ENCODE measurements at places on chromosomes 4 and X.

GRCh38 chr4:141121768-141122454 lies 11.4 kb downstream of the RNF150 start:
- no peak for DNase-seq

- peak; percentile 25 for DNase-seq
Measured at GRCh38 chrX:132612821-132613564, 124.2 kb upstream of the MBNL3 start.

GRCh38 chr4:38804654-38805295 lies at the start of gene TLR1:
TSS of gene TLR1 (minus strand) at chr4:38804791. CDS start at chr4:38798831, 5,960 bp downstream.
- DNase-seq = peak; percentile 69

DNA sequence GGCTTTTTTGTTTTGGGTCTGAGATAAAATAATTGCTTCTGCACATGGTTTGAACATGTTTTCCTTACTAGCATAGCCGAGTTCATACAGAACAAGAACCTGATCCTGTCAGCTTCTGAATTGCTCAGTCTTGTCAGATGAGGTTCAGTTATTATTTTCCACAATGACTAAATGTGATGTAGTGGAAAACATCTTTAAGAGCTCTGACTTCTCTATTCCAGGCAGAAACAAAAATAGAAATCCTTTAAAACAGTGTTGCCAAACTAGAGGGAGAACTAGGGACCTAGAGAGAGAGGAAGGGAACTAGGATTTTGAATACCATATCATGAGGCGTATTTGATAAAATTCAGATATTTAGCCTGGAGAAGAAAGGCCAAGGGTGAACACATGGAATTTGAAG lies 2.0 kb downstream of the ATP6AP2 start:
- no peak for DNase-seq

GRCh38 chr4:184750926-184751584 lies 17.2 kb upstream of the CENPU start:
- DNase-seq = no peak

DNA sequence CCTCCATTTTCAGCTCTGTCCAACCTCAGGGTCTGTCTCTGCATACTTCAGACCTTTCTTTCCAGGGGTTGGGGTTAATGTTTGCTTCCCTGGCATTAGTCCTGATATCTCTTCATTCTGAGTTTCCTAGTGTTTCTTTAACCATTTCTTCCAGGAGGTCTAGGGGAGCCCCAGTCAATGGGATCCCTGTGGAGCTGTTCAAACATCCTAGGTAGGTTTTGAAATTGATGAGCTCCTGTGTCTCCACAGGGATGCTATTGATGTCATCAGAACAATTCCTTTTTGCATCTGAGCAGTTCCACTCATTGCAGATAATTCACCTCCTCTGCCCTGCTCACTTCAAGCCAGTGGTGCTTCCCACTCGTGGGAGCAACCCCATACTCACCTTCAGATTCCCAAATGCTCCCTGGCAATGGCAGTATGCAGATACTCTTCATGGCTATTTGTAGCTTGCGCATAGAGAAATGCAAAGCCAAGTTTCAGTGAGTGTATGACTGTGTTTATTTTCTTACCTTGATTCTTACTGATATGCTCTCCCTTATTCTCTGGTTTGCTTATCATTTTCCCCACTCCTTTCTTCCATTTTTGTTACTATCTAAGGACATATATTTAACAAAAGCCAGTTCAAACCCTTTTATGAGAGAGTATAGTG lies 33.7 kb upstream of the LIMCH1 start:
- DNase-seq = no peak

DNA sequence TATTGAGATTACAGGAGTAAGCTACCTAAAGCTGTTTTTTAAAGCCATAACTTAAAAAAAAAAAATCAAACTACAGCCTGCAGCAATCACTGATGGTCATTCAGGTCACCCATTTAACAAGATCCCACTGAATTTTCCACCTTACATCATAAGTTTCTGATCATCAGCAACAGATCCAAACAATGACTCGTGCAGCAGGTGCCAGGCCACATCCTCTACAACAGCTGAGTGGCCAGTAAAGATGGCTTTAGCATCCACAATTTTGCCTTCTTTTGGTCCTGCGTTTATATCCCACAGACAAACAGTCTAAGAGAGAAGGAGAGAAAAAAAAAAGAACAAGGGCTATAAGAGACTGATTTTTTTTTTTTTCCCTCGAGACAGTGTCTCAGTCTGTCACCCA lies 16.6 kb downstream of the RBBP7 start:
- no peak for DNase-seq

DNA sequence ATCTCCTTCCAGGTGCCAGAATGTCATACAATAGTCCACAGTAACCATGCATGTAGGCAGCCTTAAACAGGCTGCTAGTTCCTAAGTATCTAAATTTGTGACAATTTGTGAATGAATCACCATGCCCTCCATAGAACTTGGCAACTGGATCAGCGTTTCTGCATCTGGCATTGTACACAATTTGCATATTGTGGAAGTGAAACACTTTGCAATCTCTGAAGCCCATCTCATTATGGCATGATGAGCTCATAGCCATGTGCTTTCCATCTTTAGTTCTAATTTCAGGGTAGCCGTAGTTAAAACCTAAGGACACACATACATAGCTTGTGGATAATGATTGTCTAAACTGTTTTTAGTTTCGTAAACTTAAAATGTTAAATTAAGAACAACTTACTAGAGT lies 573.6 kb downstream of the PPP4R3C start:
- DNase-seq = no peak

GRCh38 chr4:142721187-142721586 lies 124.9 kb downstream of the INPP4B start:
- DNase-seq = no peak

Data from muscle of arm (tissue), 14 donors.